ENCODE measurements at places on chromosomes 3 and 15.

DNA sequence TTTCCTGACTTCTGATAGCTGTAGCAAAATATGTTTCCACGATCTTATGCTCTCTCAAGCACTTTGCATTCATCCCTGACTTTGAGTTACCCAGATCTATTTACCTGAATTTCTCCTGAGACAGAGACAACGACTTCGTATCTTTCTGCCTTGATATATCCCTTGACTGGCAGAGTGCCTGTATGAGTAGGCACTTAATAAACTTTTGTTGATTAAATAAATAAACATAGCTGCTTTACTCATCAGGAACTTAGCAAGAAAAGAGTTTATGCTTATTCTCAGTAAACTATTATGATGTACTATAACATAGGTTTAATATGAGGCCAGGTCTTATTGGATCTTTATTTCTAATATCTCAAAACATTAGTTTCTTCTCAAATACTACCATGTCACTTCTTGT lies 85.6 kb upstream of the PHLDB2 start:
- no peak for DNase-seq

DNA sequence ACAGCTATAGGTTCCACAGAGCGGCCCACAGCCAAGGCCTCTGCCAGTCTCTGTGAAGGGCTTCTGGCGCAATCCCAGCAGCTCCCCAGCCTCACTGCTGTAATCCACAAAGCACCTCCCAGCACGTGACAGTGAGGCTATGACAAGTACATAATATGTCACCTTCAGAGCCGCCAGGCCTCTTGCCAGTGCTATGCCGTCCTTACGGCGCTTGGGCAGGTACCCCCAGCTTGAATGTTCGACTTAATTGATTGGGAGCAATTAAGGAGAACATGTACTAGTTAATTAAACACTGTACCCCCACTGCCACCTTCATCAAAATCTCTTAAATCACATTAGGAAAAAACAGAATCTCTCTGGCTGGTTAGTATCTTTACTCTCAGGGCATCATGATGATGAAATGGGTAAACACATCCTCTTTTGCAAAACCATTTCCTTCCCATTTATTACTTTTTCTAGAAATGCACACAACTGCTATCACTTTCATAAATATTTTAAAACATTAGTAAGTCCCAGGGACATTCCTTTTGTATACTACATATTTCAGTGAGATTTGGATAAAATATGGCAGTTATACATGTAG lies 169.9 kb downstream of the XXYLT1 start:
- DNase-seq, result no peak

- DNase-seq, result peak; percentile 13
Observed at GRCh38 chr3:141067206-141067974, 16.2 kb downstream of the SPSB4 start.

DNA sequence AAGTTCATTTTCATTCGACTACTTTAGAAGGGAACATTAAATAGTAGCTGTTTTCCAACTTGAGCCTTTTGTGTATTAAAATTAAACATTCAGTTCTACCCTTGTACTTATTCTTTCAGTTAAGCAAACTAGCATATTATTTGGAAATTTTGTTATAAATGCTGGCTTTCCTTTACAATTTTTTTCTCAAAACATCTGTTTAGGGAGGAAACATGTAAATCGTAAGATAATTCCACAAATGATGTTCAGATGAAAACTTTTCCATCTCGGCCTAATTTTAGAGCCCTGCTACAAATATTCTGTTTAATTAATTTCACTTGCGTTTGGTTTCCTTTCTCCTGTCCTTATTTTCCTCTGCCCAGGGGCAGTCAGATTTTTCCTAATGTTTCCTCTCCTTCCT lies 476.2 kb upstream of the RGMA start:
- DNase-seq, result no peak

DNA sequence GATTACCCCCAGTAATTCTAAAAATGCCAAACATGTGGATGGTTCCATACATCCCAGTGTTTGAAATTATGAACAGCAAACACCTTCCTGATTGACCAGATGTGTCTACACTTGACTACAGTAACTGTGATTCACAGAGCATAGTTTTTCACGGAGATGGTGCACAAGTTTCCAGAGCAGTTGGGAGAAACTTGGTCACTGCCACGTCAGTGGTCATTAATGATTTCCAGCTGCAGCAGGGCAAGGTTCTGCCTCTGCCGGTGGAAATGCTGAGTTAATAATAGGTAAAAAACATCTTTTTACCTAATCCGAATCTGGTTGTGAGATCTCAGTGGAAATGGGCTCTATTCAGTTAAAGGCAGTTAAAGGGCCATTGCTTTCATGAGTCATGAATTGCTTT lies 154.1 kb upstream of the FEZF2 start:
- DNase-seq, result no peak

GRCh38 chr15:96324940-96325540 lies 5.5 kb upstream of the NR2F2 start:
- DNase-seq, result no peak

DNA sequence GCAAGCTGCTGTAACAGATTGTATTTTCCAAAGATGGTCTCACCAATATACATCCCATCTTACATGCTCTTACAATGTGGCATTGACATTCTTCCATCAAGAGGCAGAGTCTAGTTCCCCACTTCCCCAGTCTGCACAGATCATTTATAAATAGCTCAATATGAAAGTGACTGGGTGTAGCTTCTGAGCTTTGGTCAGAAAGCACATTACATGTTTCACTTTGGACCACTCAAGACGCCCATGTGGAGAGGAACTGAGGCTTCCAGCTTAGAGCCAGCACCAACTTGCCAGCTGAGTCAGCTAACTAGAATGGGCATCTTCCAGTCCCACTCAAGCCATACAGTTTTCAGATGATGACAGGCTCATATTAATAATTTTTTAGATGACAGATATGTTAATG lies 45.5 kb downstream of the GREM1 start:
- DNase-seq, result no peak

- DNase-seq, result no peak
Observed at GRCh38 chr3:138323971-138324370, 5.7 kb downstream of the NME9 start.

GRCh38 chr15:71088683-71089082 lies 26.6 kb upstream of the THSD4 start:
- DNase-seq, result no peak

DNA sequence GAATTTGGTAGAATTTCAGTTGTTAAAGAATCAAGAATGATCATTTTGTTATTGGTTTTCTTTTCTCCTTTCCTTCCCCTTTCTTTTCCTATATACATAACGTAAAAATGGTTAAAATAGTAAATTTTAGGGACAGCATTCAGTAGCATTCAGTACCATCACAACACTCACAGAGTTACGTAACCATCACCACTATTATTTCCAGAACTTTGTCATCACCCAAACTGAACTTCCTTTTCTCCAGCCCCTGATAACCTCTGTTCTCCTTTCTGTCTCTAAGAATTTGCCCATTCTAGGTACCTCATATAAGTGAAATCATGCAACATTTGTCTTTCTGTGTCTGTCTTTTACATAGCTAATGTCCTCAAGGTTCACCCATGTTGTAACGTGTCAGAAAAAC lies 165.3 kb downstream of the AKAP13 start:
- DNase-seq, result no peak

DNA sequence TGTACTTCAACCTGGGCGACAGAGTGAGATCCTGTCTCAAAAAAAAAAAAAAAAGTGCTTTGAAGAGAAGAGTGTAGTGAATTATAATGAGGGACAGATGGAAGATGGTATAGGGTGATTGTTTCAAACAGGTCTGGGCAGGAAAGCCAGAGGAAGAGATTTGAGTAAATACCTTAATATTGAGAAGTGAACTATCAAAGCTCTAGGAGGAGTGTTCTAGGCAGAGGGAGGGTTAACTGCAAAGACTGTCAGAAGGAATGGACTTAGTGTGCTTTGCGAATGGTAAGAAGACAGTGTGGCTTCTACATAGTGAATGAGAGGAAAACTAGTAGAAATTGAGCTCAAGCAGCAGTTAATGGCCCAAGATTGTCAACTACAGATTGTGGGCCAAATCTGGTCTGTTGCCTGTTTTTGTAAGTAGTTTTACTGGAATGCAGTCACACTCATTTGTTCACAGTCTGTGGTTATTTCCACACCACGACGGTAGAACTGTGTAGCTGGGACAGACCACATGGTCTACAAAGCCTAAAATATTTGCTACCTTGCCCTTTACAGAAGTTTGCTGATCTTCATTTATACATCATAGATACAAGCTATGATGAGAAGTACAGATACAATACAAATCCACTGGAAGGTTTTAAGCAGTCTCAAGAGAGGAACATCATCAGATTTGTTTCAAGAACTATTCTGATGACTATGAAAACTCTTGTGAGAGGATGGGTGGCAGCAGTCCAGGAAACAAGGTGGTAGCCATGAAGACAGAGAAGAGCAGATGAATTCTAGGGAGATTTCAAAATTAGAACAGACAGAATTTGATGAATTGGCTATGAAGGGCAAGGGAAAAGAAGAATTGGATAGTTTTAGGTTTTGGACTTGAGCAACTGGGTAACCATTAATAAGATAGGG lies 16.5 kb upstream of the USP50 start:
- DNase-seq, result no peak

GRCh38 chr3:62622553-62623174 lies 249.3 kb upstream of the FEZF2 start:
- no peak for DNase-seq
